GM13977 (cell line): ENCODE measurements at places on chromosomes 12 and 14.

GRCh38 chr12:93429852-93430251 lies 11.9 kb downstream of the UBE2N start:
- no peak for DNase-seq

GRCh38 chr14:97027256-97027999 lies 230.2 kb downstream of the VRK1 start:
- no peak for DNase-seq

- DNase-seq, result no peak
Measured at GRCh38 chr14:54488318-54488645, 498 bp downstream of the GMFB start.

- no peak for DNase-seq
Measured at GRCh38 chr14:81454572-81455218, 54.6 kb upstream of the STON2 start.

DNA sequence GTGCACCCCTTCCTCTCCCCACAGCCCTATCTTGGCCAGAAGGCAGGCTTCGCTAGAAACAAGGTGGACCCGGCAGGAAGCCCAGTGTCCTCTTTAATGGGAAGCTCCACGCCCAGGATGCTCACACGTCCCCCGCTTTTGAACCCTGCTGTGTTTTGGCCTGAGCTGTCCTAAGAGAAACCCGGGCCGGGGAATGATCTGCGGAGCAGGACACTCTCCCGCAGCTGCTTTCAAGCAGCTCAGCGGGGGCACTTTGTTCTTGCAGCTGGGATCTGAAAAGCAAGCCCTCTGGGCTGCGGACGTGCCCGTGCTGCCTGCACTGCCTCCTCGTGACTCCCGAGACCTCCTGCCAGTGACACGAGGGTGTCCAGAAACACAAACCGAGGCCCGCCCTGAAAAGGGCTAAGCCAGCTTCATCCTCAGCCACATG lies 30.0 kb downstream of the SCARB1 start:
- DNase-seq, result no peak

DNA sequence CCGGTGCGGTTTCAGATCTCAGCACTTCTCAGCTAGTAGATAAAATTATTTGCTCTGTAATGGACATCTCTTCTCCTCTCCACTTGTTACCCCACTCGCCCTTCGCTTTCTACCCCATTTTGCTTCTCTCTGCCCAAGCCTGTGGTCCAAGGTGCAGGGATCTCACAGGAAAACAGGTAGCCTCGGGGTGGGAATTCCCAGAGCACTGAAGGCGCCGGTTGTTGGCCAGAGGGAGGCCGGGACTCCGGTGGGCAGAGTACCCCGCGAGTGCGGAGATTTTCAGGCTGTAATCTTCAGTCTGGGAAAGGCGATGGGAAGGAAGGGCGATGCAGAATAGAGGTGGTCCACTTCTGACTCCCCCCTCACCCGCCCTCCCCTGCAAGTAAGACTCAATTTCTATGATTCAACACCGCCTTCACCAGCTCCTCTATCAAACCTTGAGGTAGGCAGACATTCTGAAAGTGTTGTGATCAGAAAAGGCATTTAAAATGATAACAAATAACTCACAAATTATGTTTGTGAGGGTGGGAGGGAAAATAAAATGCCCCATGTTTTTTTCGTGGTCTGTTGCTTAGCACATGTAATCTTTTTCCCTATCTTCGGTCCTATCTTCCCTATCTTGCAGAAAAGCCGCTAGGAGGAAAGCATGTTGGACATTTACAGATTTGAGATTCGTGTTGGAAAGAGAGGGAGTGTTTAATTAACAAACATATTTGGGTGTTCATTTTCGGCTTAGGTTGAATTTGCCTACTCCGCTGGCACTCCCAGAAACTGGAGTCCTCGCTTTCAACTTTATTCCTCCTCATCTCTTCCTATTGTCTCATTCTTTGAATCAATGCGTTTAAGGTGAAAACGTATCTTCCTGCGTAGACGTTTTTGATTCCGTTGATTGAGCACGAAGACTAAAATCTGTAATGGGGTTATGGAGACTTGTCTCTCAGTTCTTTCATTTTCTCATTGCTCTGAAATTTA lies 8.5 kb downstream of the FOXG1 start:
- DNase-seq, result no peak

GRCh38 chr14:102063808-102064429 lies 22.9 kb downstream of the HSP90AA1 start:
- no peak for DNase-seq
